ENCODE measurements at places on chromosomes 5 and 9. TPM values are rescaled to one million over a fixed set of nuclear protein-coding genes. Genes with fewer than 3 reads are reported as not detected.

Gene EMB
- polyA plus RNA-seq = 0.83 TPM

DNA sequence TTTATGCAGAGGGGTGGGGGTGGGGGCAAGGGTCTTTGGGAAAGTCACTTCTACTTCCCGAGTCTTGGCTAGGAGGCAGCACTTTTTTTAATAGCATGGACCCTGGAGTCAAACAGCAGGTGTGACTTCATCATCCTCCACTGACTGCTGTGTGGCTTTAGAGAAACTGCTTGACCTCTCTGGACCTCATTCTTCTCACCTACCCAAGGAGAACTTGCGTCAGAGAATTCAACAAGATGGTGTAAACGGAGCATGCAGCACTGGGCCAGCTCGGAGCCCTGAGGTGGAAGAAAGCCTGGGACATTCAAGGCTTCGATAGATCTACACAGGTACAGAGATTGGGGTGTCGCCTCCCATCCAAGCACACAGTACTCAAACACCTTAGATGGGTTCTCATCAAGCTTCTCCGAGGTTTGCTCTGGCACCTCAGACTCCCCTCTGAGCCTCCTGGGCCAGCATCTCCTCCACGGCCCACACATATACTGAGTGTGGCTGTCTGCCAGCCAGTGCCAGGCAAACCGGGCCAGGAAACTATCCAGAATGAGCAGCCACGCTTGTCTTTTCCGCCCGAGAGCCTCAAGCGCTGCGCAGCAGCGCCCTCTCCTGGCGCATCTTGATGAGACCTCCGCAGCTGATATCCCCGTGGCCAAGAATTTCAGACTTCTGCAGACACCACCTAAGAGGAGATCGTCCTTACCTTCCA lies 4.6 kb upstream of the SLC25A48 start:
- no peak for DNase-seq

DNA sequence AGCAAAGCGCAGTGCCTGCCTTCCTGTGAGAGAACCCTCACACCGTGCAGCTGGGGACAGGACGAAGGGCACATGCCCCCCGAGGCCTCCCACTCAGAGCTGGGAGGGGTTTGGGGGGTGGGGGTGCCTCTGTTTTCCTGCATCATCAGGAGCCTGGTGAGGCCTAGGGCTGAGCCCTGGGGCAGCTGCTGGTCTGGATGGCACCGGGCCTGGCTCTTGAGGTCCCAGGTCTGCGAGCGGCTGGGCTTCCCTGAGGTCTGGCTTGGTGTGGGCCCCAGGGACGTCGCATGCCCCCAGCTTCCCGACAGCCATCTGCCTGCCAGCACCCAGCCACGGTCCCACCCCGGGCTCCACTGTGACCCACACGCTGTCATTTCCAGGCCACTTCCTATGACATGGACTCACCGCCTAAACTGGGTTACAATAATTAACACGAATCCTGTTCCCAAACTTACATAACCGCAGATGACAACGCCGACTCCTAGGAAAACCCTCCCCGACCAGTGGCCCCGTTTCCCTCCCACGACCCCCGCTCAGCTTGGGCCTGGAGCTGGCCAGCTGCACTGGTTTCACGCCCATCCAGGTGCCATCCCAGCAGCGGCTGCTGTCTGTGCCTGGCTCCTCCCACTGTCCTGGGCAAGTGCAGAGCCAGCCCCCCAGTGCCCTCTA lies 8.7 kb downstream of the NACC2 start:
- DNase-seq = no peak

- DNase-seq = no peak
These were observed 647.8 kb downstream of the CDH9 start for GRCh38 chr5:26390608-26391007.

- DNase-seq = no peak
These were observed 2.8 kb upstream of the PLK2 start for GRCh38 chr5:58462623-58463230.

DNA sequence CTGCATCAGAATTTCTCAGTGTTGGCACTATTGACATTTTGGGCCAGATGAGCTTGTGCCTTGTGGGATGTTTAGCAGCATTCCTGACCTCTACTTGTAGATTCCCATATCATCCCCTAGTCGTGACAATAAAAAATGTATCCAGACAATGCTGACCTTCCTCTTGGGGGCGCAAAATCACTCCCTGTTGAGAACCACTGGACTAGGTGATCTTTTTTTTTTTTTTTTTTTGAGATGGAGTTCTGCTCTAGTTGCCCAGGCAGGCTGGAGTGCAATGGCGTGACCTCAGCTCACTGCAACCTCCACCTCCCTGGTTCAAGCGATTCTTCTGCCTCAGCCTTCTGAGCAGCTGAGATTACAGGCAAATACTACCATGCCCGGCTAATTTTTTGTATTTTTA lies 22.6 kb downstream of the STXBP1 start:
- DNase-seq = no peak

Gene MARCOL
- not detected for polyA plus RNA-seq
